Foreskin fibroblast (primary cell): ENCODE measurements at places on chromosomes 2 and 18.
A peak's percentile ranks its signal among the peaks of the same experiment; 100 is the strongest.

DNA sequence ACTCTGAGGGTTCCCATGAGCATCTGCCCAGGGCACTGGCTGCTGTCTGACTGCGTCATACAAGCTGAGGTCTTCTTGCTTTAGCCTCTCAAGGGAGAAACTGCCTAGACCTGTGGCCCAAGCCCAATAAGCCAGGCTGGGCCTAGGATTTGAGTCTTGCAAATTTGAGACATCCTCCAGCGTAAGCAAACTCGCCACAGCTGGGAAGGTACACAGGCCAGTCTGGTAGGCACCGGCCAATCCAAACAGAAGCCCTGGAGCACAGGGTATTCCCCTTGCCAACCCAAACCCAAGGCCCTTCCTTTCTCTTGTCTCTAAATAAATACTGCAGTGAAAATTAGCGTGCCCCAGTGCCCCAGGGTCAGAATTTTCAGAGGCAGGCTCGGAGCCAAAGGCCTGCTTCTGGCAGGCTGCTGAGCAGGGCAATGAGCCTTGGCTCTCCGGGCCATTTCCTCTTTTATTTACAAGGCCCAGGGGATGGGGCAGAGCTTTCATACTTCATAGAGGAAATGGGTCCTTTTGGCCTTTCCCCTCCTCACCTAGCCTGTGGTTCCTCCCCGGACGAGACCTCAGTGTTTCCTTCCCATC is 33.3 kb downstream of the POLR1A start:
- DNase-seq, result peak; percentile 23

DNA sequence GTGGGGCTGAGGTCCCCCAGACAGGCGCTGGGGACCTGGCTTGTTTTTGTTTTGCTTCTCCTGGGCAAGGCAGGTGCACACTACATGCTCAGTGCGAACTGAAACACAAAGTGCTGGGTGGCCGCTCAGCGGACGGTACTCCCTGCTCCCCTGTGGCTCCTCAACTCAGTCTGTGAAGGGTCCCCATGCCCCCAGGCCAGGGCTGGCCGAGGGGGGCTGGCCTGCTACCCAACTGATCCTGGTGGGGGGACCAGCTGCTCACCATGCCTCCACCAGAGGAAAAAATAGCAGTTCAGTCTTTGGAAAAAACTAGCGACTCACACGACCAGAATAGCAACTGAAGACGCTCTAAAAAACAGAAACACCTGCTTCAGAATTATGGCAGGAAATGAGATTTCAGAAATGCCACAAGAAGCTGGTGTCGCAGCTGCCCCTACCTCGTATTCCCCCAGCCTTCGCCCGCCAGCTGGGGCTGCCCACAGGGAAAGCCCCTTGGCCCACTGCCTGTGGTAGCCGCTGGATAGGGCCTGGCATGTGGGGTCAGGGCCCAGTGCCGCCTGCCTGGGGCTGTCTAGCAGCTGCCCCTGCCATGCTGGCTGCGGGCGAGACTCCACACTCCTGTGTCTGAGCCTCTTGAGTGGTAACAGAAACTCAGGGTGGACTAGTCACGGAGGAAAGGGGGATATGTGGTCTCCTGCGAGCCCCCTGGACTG is 43.7 kb downstream of the MEX3C start:
- no peak for DNase-seq

- DNase-seq, result peak; percentile 54
These were observed 5.1 kb downstream of the ZNF236 start for GRCh38 chr18:76827205-76828200.

DNA sequence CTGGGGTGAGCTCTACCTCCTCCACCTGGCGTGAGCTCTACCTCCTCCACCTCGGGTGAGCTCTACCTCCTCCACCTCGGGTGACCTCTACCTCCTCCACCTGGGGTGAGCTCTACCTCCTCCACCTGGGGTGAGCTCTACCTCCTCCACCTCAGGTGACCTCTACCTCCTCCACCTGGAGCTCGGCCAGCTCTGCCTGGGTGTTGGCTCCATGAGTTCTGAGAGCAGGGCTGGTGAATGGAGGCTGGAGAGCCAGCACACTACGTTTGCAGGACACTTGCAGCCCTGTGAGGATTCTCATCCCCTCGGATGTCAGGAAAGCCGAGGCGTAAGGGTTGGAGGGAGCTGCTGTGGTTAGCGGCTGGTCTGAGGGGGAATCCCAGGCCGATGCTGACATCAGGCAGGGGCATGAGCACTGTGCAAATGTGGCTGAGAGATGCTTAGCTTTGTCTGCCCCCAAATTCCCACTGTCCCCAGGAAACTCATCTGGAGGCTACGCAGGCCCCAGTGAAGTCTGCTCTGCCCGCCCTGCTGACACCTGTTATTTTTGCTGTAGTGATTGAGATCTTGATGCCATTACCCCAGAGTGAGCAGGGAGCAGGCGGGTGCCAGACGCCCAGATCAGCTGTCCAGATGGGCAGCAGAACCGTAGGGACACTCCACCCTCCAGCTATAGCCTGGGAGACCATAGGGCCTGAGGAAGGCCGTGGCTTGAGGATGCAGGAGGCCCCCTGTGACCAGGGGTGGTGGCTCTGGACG is 3.3 kb downstream of the CROCC2 start:
- DNase-seq, result no peak

GRCh38 chr18:8374676-8375075 is 234.6 kb upstream of the RAB12 start:
- DNase-seq, result no peak

- DNase-seq, result peak; percentile 47
These were observed 53.6 kb upstream of the SLC14A1 start for GRCh38 chr18:45670281-45670962.
